T47D (cell line): ENCODE measurements at places on chromosomes 12 and 14.
A peak's percentile ranks its signal among the peaks of the same experiment; 100 is the strongest.

GRCh38 chr12:25699454-25699853 lies 146.4 kb upstream of the LMNTD1 start:
- no peak for DNase-seq

DNA sequence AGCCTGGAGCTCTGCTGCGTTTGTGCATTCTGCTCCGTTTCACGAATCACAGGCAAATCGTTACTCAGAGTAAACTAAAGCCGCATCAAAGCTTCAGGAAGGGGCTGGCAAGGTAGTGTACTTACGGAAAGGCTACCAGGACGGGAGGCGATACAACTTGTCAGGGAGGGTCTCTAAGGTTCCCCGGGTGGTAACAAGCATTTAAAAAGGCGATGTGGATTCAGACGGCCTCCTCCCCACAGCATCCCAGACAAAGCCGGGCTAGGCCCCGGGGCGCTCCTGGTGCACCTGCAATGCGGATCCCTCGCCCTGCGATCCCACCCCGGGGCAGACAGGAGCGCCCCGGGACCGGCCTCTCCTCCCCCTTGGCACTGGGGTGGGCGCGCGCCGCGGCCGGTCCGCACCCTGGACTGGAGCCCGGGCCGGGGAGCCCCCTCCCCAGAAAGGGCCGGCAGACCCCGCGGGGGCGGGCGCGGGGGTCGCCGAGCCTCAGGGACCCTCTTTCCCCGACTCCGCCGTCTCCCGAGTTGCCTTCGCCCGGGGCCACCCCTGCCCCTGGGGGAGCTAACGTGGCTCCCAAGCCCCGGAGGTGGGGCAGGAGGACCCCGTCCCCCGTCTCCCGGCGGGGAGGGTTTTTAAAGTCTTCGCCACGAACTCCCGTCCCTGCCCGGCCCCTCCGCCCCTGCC lies 718 bp downstream of the CCDC92 start:
- peak; percentile 60 for DNase-seq

- peak; percentile 86 for DNase-seq
Observed at GRCh38 chr12:116525418-116526001, 33.7 kb upstream of the MAP1LC3B2 start.

- peak; percentile 49 for DNase-seq
Observed at GRCh38 chr12:67269633-67270573, 745 bp downstream of the CAND1 start.

- DNase-seq: no peak
Observed at GRCh38 chr12:49966511-49967041, 4.9 kb downstream of the AQP5 start.

DNA sequence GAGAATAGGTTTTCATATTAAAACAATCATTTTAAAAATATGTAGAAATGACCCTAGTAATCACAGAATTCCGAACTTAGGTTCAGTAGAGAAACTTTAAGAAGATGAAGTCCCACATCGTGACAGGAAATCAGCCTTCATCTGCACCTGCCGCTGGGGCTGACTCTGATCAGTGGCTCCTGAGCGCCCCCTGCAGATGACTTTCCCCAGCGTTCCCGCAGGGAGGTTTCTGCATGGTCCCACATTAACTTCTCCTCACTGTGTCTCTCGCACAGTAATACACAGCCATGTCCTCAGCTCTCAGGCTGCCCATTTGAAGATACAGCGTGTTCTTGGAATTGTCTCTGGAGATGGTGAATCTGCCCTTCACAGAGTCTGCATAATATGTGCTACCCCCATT lies 1131.1 kb downstream of the TMEM121 start:
- no peak for DNase-seq

DNA sequence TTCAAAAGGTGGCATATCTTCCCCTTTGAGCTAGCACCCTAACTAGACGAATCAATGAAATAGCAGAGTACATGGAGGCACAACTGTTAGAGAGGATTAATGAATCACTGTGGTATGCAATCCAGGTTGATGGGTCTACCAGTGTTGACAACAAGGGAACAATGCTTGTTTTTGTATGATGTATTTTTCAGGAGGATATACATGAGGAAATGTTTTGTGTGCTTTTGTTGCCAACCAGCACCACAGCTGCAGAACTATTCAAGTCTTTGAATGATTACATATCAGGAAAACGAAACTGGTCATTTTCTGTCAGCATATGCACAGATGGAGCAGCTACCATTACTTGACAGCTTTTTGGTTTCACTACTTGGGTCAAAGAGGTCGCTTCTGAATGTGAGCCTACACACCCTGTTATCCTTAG lies 142.6 kb downstream of the GPHN start:
- no peak for DNase-seq

- DNase-seq: no peak
Observed at GRCh38 chr12:1919284-1919683, 832 bp upstream of the CACNA2D4 start.

DNA sequence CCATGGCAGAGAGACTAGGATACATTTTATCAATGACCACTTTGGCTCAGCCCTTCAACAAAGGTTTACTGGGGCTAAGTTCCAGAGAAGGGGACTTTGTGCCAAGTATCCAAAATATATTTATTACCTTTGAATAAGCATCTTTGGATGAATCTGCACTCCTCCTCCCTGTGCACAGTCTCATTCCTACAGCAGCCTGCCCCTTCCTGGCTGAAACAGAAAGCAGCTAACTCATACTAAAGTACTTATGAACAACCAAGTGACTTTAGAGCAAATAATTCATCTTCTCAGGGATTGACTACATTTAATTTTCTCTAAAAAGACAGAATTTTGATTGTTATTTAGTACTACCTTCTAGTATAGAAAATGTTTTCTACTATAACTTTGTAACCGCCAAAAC lies 47.8 kb upstream of the ETV6 start:
- DNase-seq: no peak

DNA sequence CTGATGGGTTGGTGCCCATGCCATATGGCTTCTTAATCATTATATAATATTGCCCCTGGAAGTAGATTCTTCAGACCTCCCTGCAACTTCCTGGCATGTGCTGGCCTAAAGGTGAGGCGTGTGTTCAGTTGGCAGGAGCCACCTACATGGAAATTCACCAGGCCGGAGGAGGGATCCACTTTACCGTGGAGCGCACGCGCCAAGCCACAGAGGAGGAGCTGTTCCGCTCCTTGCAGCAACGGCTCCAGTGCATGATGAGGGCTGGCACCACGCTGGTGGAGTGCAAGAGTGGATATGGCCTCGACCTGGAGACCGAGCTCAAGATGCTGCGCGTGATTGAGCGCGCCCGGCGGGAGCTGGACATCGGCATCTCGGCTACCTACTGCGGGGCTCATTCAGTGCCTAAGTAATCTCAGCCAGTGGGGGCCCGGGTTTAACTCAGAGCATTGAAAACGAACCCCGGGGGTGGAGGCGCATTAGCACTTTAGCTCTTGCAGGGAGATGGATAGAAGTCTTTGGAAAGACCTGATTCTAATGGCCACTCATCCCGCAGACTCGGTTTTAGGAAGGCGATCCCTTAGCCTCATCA lies 13.5 kb downstream of the AMDHD1 start:
- DNase-seq: no peak

GRCh38 chr14:89137526-89138163 lies 279.4 kb downstream of the FOXN3 start:
- peak; percentile 60 for DNase-seq

GRCh38 chr14:69345402-69345801 lies 52.7 kb downstream of the ERH start:
- DNase-seq: peak; percentile 54

DNA sequence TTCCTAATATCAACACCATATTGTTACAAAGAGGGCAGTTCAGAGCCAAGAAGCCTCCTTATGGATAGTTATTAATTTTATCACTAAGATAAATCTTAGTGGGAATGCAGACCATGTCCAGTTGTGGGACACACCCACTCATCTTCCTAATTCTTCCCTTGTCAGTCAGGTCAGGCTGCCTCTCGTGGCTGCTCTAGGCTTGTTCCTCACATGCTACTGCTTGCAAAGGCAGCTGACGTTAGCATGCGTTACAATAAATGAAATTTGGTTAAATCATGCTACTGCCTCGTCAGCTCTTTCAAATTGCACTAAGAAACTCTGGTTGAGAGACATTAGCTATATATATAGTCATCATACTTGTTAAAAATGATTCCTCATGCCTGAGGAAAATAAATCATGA lies 108.4 kb downstream of the CAND1 start:
- no peak for DNase-seq

DNA sequence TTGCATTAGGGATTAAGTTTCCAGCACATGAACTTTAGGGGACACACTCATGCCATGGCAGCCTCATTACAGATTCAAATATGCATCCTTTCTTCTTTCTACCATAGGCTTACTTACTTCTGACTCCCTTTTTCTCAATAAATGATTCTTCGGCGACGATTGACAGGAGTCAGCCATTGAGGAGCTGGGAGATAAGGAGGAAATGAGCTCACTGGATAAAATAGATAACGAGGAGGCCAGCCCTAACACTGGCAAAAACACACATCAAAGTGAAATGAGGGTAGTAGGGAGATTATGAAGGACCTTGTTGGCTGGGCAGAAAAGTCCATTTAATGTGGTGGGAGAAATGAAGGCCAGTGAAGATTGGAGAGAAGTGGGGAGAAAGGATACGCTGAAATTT lies 172.2 kb downstream of the SLC41A2 start:
- no peak for DNase-seq

- no peak for DNase-seq
Observed at GRCh38 chr12:52206304-52207040, 14.7 kb upstream of the KRT80 start.

DNA sequence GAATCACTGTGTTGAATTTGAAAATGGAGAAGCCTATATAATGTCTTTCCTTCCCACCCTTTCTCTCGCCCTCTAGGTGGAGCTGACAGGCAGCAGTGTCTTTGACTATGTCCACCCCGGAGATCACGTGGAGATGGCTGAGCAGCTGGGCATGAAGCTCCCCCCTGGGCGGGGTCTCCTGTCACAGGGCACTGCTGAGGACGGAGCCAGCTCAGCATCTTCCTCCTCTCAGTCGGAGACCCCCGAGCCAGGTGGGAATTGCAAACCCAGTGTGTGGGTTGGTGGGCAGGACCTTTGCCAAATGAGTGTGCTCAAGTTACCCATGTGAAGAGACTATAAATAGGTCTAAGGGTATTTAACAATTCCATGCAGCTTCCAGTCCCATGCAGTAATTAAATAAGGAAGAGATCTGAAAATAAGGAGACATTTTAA lies 274.7 kb downstream of the EGLN3 start:
- DNase-seq: peak; percentile 61

DNA sequence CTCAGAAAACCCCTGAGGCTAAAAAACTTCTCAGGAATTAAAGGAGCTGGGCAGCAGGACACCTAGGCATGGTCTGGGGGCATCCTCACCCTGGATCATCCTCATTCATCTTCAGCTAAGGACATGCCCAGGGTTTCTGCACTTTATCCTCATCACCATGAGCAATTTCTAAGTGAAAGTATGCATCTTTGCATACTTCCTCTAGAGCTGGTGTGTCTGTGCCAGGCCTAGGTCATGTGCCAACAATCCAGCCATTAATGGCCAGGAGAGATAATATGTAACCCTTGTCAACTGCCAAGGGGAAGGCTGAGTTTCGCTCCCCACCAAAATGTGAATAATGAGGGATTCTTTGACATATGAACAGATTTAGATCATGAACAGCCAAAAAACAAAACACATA lies 160.5 kb downstream of the KITLG start:
- no peak for DNase-seq

- DNase-seq: no peak
Observed at GRCh38 chr12:110424237-110424636, 20.7 kb upstream of the ANAPC7 start.

- DNase-seq: no peak
Observed at GRCh38 chr12:42118136-42118879, 26.4 kb downstream of the GXYLT1 start.

- DNase-seq: no peak
Observed at GRCh38 chr12:3119192-3119755, 42.1 kb downstream of the TSPAN9 start.

DNA sequence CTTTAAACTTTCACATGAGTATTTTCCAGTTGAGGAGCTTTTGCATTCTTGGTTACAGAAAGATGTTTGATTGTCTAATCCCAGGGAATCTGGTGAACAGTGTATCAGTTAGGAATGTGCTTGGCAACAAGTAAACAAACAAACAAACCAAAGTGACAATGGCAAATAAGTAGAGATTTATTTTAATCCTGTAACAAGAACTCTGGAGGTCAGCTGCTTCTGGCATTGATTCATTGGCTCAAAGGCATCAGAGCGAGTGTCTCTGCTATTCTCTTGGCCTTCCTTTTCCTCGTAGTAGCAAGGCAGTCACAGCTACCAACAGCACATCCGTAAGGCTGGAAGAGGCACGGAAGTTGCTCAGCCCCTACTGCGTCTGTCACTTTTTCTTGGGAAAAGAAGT lies 37.2 kb downstream of the CRADD start:
- no peak for DNase-seq

DNA sequence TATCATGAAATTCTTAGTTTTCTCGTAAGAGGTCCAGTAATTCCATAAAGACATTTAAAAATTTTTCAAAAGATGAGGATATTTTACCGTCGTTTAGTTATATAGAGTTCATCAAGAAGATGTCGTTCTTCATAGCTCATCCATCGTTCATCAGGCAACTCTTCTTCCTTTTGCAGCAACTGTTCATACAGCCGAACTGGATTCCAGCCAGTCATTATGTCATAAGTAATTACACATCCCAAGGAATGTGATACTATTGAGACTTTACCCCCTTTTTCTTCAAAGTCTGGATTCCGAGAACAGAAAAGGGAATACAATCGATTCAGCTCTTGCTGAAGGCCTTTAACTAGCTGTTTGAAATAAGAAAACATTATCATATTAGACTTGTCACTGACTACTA lies 90.3 kb downstream of the DDHD1 start:
- DNase-seq: no peak

GRCh38 chr12:99444859-99445316 lies 202.7 kb upstream of the GARIN6 start:
- no peak for DNase-seq

DNA sequence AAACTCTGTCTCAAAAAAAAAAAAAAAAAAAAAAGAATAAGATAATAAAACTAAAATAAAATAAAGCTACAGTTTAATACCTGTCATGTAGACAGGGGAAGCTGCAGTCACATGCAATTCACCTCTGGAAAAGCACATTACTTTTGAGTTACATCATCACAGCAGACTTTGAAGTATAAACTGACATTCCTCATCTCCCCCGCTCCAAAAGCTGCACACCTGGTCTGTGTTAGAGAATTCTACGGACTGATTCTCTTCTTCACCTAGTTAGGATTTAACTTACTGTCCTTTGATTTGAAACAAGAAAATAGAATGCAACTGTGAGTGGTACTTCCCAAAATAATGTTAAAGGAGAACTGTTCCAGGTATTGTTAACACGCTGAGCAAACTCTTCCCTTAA lies 25.1 kb downstream of the SPPL3 start:
- peak; percentile 13 for DNase-seq

- DNase-seq: no peak
Observed at GRCh38 chr12:74914378-74914777, 295.3 kb downstream of the KCNC2 start.

- no peak for DNase-seq
Observed at GRCh38 chr14:73441286-73441685, 17.1 kb downstream of the NUMB start.

DNA sequence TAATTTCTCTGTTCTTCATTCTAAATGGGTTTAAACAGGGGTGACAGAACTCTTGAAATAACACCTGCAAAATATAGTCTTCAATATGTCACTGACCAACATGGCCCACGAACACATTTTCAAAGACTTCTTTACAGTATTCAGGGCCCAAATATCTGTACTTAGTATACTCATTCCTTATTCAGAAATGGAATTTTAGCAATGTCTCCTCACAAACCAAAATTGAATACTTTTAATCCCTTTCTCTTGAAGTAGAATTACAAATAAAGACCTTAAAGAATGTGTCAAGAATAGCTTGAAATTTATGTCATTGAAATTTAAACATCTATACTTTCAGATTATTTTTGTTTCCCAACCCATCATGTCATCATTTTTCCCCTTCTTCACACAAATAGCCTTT lies 263.1 kb downstream of the LRIG3 start:
- DNase-seq: no peak
